ENCODE measurements at places on chromosomes 16 and 17. TPM values are rescaled to one million over a fixed set of nuclear protein-coding genes. Genes with fewer than 3 reads are reported as not detected.

SULT1A2 gene
- total RNA-seq: not detected

WFIKKN1 gene
- total RNA-seq: 0.41 TPM

FADS6 gene
- total RNA-seq: not detected

TBC1D3C gene
- total RNA-seq: not detected

TEX19 gene
- total RNA-seq: 0.34 TPM
